ENCODE measurements at places on chromosomes 13 and 19.

DNA sequence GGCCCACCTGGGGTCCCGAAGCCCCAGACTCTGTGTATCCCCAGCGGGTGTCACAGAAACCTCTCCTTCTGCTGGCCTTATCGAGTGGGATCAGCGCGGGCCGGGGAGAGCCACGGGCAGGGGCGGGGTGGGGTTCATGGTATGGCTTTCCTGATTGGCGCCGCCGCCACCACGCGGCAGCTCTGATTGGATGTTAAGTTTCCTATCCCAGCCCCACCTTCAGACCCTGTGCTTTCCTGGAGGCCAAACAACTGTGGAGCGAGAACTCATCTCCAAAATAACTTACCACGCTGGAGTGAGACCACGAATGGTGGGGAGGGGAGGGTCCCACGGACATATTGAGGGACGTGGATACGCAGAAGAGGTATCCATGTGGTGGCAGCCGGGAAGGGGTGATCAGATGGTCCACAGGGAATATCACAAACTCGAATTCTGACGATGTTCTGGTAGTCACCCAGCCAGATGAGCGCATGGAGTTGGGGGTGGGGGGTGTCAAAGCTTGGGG, 1.0 kb upstream of the ICAM5 start:
- DNase-seq: no peak

- no peak for DNase-seq
Observed at GRCh38 chr13:81986308-81986707, 1645.4 kb upstream of the SPRY2 start.

DNA sequence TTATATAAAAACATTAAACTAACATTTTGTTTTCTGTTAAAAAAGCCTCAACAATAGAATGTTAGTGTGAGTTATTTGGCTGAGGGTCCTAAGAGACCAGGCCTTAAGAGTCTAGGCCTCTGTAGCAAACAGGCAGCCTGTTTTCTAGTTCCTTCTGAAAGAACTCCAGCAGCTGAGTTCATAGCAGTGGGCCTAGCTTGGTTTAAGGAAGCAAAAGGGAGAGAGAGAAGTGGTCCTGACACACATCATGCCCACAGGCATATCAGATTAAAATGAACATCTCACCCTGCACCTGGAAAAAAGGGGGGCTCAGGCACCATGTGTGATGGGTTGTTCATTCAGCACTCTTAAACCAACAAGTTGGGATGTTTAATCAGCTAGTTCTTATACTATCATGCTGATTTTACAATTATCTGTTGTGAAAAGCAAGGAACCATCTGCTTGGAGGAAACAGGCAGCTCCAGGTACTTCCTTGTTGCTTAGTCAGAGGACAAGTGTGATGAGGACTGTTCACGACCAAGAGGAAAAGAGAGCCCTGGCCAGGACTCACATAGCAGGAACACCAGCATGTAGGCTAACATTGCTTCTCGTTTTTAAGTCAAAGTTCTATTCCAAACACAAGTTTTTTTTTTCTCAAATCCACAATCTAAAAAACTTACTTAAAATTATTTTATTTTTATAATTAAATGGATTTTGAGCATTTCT, 81.3 kb upstream of the FRY start:
- DNase-seq: no peak

GRCh38 chr13:50187352-50188029, 172.2 kb downstream of the KCNRG start:
- DNase-seq: no peak

DNA sequence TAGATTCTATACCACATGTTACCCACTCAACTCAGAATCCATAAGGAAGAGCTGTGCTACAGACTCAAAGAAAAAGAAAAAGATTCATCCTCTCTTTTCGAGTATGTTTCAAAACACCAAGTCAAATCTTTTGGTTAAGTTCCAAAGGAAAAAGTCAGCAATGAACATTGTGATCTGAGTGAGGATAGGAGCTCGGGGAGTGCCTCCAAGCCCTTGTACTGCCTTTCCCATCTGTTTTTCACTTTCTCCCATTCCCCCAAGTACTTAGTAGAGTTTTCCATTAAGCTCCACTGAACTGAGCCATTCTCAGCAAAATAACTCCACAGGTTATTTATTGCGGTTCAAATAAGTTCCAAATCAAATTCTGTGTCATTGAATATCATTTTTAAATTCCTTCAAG, 47.7 kb upstream of the MAB21L1 start:
- no peak for DNase-seq

GRCh38 chr13:60519496-60519895, 122.5 kb downstream of the TDRD3 start:
- no peak for DNase-seq

DNA sequence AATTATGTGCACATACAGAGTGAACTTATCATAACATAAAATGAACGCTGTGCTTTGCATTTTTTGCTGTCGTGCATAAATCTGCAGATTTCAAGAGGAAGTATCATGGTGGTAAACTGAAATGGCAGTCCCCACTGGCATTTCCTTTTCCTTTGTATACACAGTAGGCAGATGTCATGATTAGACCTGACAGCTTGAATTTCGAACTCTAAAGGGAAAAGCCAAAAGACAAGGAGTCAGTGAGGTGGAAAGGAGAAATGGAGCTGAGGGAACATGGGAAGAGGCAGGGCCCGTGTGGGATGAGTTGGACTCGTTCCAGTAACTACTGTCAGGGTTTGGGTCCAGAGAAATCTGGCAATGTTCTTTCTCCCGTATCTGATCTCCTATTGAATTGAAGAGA, 454.1 kb upstream of the SGCG start:
- DNase-seq: no peak

- DNase-seq: peak; percentile 39
Observed at GRCh38 chr19:46715975-46716671, 791 bp downstream of the PRKD2 start.

GRCh38 chr19:35162471-35163326, 8.2 kb downstream of the FXYD5 start:
- no peak for DNase-seq

- DNase-seq: no peak
Observed at GRCh38 chr19:14019100-14019499, 8.8 kb upstream of the RLN3 start.

GRCh38 chr13:60032851-60033250, 130.9 kb downstream of the DIAPH3 start:
- DNase-seq: no peak

DNA sequence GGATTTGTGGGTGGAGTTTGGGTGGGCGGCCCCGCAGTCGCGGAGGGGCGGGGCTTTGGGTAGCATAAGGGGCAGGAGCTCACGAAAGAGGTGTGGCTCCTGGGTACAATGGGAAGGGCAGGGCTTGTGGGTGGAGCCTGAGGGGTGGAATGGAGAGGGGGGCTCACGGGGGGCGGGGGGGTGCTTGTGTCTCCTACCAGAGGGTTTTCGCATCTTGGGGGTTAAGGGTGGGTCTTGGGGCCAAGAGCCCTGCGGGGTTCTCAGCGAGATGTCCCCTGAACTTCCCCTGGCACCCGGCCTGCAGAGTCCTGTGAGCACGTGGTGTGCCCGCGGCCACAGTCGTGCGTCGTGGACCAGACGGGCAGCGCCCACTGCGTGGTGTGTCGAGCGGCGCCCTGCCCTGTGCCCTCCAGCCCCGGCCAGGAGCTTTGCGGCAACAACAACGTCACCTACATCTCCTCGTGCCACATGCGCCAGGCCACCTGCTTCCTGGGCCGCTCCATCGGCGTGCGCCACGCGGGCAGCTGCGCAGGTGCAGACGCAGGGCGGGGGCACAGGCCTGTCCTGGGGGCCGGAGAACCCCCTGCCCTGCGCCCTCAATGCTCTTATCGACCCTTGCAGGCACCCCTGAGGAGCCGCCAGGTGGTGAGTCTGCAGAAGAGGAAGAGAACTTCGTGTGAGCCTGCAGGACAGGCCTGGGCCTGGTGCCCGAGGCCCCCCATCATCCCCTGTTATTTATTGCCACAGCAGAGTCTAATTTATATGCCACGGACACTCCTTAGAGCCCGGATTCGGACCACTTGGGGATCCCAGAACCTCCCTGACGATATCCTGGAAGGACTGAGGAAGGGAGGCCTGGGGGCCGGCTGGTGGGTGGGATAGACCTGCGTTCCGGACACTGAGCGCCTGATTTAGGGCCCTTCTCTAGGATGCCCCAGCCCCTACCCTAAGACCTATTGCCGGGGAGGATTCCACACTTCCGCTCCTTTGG, 5.1 kb downstream of the FSTL3 start:
- DNase-seq: peak; percentile 26

DNA sequence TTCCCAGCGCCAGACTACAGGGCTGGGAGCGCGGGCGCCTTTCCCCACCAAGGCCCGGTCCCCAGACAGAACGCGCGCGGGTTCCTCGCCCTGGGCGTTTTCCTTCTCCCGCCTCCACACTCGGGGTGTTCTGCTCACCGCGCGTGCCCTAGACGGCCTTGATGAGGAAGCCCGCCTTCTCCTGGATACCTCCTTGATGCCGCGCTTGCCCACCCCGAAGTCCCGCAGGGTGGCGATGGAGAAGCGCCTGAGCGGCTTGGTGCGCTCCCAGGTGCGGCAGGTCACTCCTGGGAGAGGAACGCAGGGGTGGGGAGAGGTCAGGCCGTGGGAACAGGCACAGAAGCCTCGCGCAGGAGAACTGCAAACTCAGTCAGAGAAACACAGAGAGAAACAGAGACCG, 34.8 kb downstream of the CYP2B6 start:
- no peak for DNase-seq

GRCh38 chr13:81602241-81602640, 1261.3 kb upstream of the SPRY2 start:
- DNase-seq: no peak

DNA sequence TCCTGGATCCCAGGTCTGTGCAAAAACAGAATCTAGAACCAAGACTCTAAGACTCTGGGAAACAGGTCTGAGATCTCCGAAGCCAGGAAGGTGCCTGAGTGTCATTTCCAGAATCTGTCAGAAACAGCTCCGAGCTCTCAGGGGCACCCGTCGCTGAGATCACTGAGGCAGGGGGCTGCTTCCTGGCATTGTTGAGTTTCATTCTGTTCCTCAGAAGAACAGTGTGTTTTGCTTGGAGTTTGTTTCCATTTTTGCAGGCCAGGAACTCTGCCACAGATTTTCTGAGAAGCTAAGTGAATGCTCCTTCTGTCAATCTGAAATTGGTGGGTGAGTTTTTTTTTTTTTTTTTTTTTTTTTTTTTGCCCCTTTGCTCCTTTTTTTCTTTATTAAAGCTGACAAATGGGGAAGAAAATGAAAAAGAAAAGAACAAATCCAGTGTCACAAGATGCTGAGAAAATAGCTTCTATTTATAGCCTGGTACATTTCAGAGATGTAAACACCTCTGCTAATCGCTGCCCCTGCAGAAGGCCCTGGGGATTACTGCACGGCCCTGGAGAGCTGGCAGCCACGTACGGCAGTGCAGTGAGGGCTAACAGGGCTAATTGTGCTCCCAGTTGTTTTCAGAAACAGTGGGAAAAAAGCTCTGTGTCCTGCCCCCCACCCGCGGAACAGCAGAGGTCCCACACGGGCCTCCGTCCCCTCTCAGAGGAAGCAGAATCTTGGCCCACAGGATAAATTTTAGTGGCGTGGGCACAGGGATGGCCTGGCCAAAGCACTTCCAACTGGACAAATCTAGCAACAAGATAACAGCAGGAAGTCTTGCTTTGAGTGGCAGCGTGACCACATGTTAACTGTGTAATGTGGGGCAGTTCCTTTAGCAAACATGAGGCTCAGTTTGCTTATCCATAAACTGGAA, 237.6 kb upstream of the IRS2 start:
- no peak for DNase-seq
